Stimulated activated CD8-positive, alpha-beta memory T cell treated with anti-CD3 and anti-CD28 coated beads, Interleukin-7, amount 100 ng/mL, for 1 hour (primary cell): ENCODE measurements at places on chromosomes 6 and 20.

GRCh38 chr6:145783796-145784195 is 30.8 kb downstream of the FBXO30 start:
- no peak for DNase-seq

DNA sequence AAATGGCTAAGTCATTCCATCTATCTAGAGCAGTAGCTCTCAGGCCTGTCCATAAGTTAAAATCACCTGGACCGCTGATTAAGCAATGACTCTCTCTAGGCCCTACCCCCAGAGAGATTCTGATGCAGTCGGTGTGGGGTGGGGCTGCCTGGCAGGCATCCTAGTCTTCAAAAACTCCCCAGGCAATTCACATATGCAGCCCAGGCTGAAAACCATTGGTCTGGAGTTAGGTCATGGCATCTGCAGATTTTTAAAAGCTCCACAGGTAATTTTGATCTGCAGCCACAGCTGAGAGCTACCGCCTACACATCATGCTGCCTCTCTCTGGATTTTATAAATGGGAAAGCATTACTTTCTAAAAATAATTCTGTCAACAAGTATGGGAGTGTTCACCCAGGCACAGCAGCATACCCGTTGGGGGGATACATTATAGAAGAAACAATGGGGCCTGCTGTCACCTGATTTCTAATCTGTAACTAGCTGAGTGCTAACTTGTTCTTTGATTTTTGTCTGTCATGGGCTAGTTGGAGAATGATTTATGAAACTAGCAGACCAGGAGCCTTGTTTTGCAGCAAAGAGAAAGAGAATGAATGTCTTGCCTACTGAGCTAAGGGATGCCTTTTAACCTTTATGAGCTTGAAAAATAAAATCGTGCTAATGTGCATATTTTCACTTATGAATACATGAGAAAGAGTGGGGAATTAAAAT is 44.1 kb upstream of the ATXN1 start:
- DNase-seq = no peak

DNA sequence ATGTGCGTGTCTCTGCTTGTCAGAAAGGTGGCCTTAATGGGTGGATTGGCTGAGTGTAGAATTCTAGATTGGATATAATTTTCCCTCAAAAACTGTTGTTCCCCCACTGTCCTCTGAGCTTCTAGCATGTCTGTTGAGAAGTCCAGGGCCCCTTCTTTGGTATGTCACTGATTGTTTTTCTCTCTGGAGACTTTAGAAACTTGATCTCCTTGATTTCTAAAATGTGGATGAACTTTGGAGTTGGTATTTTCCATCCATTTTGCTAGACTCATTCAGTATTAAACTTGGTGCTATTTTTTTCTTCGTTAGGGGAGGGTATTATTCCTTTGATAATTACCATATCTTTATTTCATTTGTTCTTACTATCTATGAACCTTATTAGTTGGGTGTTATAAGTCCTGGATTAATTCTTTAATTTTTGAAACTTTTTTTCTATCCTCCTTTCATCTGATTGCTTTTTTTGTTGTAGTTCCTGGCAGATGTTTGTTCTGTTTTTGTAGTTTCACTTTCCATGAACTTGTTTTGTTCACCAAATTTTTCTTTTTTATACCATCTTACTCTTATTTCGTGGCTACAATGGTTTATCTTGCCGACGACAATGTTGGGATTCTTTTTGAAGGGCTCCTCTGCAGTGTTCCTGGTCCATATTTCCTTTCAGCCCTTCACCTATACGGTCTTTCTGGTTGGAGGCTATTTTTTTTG is 68.4 kb downstream of the ARID1B start:
- DNase-seq = no peak

GRCh38 chr20:7123457-7123856 is 356.0 kb downstream of the BMP2 start:
- no peak for DNase-seq

- no peak for DNase-seq
Measured at GRCh38 chr6:166656230-166657151, 29.4 kb upstream of the RPS6KA2 start.

DNA sequence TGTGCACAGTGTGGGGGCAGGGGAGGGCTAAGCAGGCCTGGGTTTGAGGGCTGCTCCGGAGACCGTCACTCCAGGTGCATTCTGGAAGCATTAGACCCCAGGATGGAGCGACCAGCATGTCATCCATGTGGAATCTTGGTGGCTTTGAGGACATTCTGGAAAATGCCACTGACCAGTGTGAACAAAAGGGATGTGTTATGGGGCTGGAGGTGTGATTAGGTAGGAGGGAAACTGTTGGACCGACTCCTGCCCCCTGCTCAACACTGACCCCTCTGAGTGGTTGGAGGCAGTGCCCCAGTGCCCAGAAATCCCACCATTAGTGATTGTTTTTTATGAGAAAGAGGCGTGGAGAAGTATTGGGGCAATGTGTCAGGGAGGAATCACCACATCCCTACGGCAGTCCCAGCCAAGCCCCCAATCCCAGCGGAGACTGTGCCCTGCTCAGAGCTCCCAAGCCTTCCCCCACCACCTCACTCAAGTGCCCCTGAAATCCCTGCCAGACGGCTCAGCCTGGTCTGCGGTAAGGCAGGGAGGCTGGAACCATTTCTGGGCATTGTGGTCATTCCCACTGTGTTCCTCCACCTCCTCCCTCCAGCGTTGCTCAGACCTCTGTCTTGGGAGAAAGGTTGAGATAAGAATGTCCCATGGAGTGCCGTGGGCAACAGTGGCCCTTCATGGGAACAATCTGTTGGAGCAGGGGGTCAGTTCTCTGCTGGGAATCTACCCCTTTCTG is 44.0 kb upstream of the TTPAL start:
- DNase-seq = no peak
